ENCODE measurements at places on chromosomes 3 and 15. TPM values are rescaled to one million over a fixed set of nuclear protein-coding genes. Genes with fewer than 3 reads are reported as not detected.

KLHL40 gene
- not detected for polyA plus RNA-seq

APOD gene
- not detected for polyA plus RNA-seq

GRCh38 chr3:187977659-187978058, 176.3 kb upstream of the LPP start:
- no peak for DNase-seq

TF gene
- polyA plus RNA-seq, result 0.02 TPM

CDHR4 gene
- 0.96 TPM for polyA plus RNA-seq

DNA sequence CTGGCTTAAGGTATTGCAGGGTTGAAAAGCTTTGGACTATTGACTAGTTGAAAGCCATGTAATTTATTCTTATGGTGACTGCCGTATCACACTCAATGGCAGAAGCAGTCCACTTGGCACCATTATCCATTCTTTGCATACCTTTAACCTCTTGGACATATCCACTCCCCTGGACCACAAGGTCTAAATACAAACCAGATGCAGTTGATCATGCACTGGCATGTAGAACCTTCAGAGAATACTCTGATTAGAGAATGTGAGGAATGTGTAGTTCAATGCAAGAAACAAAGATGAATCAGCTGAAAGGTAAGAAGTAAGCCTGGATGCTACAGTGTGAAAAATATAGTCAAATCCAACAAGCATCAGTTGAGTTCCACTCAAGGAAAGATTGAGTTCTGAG, 93.1 kb downstream of the FRMD5 start:
- no peak for DNase-seq

- no peak for DNase-seq
These were observed 118.7 kb downstream of the GABRG3 start for GRCh38 chr15:27089676-27090075.

DNA sequence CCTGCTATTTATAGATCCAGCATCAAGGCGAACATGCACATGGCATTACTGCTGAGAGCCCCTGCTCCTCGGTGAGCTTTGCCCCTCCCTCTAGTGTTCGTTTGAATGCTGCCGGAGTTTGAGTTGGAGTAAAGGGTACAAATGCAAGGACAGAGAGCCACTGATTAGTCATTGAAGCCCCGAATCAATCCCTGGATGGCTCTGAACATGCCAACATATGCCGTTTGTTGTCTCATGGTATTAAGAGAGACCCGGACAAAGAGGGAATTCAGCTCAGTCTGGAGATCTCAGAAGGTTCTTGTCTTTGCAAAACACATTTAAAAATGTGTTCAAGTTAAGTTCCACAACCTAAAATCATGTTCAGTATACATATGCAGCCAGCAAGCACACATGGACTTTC, 789.2 kb upstream of the NR2F2 start:
- DNase-seq, result no peak

NAALADL2 gene
- polyA plus RNA-seq, result 0.30 TPM

CAMK2N2 gene
- polyA plus RNA-seq, result 6.1 TPM

DNA sequence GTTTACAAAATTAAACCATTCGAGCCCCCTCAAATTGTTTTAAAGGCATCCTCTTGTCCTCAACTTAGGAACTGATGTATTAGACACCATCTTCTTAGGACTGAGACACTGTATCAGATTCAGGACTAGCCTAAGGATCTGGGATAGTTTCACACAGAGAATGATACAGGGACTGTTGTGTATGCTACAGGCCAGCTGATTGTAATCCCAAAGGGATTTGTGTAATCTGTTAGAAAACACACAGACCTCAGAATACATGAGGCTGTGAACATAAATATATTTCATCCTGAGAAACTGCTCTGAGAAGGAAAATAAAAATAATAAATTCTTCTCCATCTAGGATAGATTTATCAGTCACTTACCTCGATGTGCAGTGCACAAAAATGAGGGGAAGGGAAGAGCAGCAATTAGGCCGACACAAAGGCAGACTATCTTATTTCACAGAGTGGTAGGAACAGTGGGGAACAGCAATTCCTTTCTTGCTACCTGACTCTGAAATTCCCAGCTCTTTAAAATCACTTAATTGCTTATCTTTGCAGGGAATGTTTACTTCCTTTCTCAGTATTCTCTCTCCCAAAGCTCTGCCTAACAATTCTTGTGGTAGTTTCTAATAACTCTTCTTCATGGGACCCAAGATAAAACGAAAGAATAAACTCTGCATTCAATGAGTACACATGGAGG, 322.5 kb downstream of the MAGI1 start:
- no peak for DNase-seq
